ENCODE measurements at places on chromosomes 5 and 9. TPM values are rescaled to one million over a fixed set of nuclear protein-coding genes. Genes with fewer than 3 reads are reported as not detected.

Gene RNF183
- not detected for total RNA-seq

Gene AHRR
- 6.0 TPM for total RNA-seq

GRCh38 chr9:20640331-20641187, 18.3 kb upstream of the MLLT3 start:
- peaks cover 11% of the 10 kb centered on the region for H3K4me1 ChIP-seq
- peak overlapping the region; percentile 43 for H3K27ac ChIP-seq
- no peaks in the 10 kb centered on the region for H3K36me3 ChIP-seq
- peak; percentile 88 for DNase-seq
- peak overlapping the region; percentile 6 for H3K4me3 ChIP-seq
- H3K27me3 ChIP-seq, result peaks cover 3% of the 10 kb centered on the region

GRCh38 chr9:100589582-100589981, 11.7 kb downstream of the CAVIN4 start:
- no peaks in the 10 kb centered on the region for H3K27me3 ChIP-seq
- H3K4me1 ChIP-seq, result no peaks in the 10 kb centered on the region
- H3K4me3 ChIP-seq, result no peak overlapping the region
- no peak for DNase-seq
- H3K27ac ChIP-seq, result no peak overlapping the region
- H3K36me3 ChIP-seq, result no peaks in the 10 kb centered on the region

- H3K27me3 ChIP-seq, result no peaks in the 10 kb centered on the region
- no peak overlapping the region for H3K27ac ChIP-seq
- DNase-seq, result no peak
- H3K36me3 ChIP-seq, result no peaks in the 10 kb centered on the region
- no peak overlapping the region for H3K4me3 ChIP-seq
Measured at GRCh38 chr5:101943784-101944183, 352.3 kb downstream of the SLCO4C1 start.

- H3K4me3 ChIP-seq, result no peak overlapping the region
- no peak for DNase-seq
- H3K36me3 ChIP-seq, result no peaks in the 10 kb centered on the region
- no peak overlapping the region for H3K27ac ChIP-seq
Measured at GRCh38 chr5:167489202-167489601, 802.2 kb upstream of the WWC1 start.

DNA sequence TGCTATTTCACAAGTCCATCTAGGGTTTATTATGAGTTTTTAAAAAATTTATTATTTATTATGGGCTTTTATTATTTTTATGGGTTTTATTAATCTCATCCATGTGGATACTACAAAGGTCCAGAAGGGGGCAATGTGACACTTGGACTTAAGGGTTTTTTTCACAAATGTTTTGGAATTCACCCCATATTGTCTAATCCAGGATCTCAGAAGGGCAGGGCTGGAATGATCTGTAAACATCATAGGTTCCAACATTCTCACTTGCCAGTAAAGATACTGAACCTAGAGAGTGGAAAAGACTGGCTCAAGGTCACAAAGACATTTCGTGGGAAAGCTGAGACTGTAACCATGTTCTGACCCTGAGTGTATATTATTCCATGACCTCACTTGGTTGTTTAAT, 35.6 kb downstream of the NIM1K start:
- H3K4me1 ChIP-seq, result no peaks in the 10 kb centered on the region
- no peaks in the 10 kb centered on the region for H3K36me3 ChIP-seq

GRCh38 chr5:13516195-13516594, 428.3 kb downstream of the DNAH5 start:
- no peak for DNase-seq
- H3K36me3 ChIP-seq, result no peaks in the 10 kb centered on the region
- no peaks in the 10 kb centered on the region for H3K27me3 ChIP-seq
- H3K27ac ChIP-seq, result no peak overlapping the region
- H3K4me1 ChIP-seq, result no peaks in the 10 kb centered on the region

- H3K4me1 ChIP-seq, result no peaks in the 10 kb centered on the region
- no peak overlapping the region for H3K27ac ChIP-seq
- H3K27me3 ChIP-seq, result no peaks in the 10 kb centered on the region
Measured at GRCh38 chr5:113632996-113633395, 119.5 kb downstream of the YTHDC2 start.

- no peak overlapping the region for H3K4me3 ChIP-seq
- H3K27me3 ChIP-seq, result no peaks in the 10 kb centered on the region
- no peaks in the 10 kb centered on the region for H3K36me3 ChIP-seq
- no peaks in the 10 kb centered on the region for H3K4me1 ChIP-seq
- DNase-seq, result no peak
- no peak overlapping the region for H3K27ac ChIP-seq
Measured at GRCh38 chr5:93894601-93895354, 153.4 kb upstream of the POU5F2 start.

- no peak overlapping the region for H3K27ac ChIP-seq
- H3K36me3 ChIP-seq, result no peaks in the 10 kb centered on the region
Measured at GRCh38 chr5:120252839-120253238, 211.3 kb upstream of the PRR16 start.

- no peaks in the 10 kb centered on the region for H3K36me3 ChIP-seq
- no peaks in the 10 kb centered on the region for H3K4me1 ChIP-seq
- H3K27me3 ChIP-seq, result no peaks in the 10 kb centered on the region
- H3K4me3 ChIP-seq, result no peak overlapping the region
- no peak for DNase-seq
Measured at GRCh38 chr5:84372066-84372695, 12.5 kb downstream of the EDIL3 start.

- no peak overlapping the region for H3K27ac ChIP-seq
- no peaks in the 10 kb centered on the region for H3K27me3 ChIP-seq
- DNase-seq, result no peak
- H3K36me3 ChIP-seq, result no peaks in the 10 kb centered on the region
Measured at GRCh38 chr5:79547429-79547822, 33.5 kb upstream of the HOMER1 start.
